ENCODE measurements at places on chromosomes 1 and 21.

GRCh38 chr1:215022741-215023141 is 59.8 kb upstream of the KCNK2 start:
- DNase-seq, result no peak

GRCh38 chr1:62676611-62677356 is 11.4 kb downstream of the DOCK7 start:
- no peak for DNase-seq

DNA sequence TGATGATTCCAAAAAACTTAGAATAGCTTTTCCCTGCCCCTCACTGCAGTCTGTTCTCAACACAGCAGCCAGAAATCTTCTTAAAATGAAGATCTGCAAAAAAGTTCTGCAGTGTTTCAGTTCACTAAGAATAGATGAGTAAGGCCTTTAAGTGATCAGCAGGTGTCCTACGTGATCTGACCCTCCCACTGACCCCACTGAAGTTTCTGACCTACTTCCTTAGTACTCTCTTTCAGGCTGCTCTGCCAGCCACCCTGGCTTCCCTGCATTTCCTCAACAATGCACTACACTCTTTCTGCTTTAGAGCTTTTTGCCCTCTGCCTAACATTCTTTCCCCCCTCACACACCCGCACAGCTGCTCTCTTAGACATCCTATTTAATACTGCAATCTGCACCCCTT is 182.5 kb downstream of the AKT3 start:
- no peak for DNase-seq

DNA sequence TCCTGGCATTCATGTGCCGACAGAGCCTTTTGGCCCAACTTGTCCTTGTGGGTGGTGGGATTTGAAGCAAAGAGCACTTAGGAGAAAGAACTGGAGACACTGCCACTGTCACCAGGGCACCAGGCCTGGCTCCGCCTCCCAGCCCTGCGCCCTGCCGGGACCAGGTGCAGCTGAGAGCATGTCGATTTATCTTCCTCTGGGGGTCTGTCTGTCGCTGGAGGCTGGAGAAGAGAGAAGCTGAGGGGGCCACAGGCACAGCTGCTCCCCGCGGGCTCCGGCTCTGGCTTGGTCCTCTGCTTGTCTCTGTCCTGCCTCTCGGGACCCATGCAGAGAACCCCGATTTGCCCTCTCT is 28.2 kb downstream of the PCNT start:
- no peak for DNase-seq

DNA sequence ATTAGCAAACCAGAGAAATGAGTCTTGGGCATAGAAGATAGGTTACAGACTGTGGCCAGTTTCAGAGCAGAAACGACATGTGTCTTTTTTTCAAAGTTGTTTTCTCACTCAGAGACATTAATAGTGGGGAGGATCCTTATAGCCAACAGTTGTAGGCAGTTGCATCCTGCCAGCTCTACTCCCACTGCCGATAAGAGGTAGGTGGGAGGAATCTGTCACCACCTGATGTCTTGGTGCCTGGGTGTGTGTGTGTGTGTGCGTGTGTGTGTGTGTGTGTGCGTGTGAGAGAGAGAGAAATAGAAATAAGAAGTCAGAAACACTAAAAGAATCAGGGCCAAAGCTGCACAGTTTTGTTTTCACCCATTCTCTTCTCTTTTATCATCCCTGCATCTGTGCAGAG is 219.5 kb downstream of the ZP4 start:
- DNase-seq, result no peak

- no peak for DNase-seq
Measured at GRCh38 chr1:201286445-201286844, 3.1 kb downstream of the PKP1 start.

All from hippocampal formation (tissue), 2 donors.